ENCODE measurements at places on chromosomes 6 and 20.

- no peak for DNase-seq
Measured at GRCh38 chr6:3873051-3873450, 23.9 kb downstream of the FAM50B start.

DNA sequence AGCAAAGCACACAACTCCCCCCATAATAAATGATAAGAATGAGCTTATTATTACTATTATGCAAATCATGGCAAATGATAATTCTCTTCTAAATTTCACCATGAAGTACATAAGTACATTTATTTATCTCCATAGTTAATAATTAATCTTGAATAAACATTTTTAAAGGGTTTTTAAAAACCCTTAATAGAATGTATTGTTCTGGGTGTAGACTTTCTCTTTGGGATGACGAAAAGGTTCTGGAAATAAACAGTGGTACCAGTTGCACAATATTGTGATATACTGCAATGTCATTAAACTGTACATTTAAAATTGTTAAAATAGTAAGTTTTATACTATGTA is 18.0 kb downstream of the DST start:
- DNase-seq = no peak

DNA sequence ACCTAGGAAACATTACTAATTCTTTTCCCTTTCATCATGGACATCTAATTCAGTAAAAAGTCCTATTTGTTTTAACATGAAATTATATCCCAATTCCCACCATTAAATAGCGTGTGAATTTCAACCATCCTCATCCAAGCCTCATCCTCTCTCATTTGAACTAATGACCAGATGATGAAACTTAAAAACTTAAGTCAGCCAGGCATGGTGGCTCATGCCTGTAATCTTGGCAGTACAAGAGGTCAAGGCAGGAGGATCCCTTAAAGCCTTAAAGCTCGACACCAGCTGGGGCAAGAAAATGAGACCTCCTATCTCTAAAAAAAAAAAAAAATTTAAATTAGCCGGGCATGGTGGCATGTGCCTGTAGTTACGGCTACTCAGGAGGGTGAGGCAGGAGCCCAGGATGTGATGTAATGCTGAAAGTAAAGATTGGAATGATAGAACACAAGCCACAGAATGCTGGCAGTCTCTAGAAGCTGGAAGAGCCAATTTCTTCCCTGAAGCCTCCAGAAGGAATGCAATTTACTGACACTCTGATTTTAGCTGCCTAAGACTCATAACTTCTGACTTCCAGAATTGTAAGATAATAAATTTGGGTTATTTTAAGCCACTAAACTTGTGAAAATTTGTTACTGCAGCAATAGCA is 27.1 kb upstream of the HAO1 start:
- no peak for DNase-seq

DNA sequence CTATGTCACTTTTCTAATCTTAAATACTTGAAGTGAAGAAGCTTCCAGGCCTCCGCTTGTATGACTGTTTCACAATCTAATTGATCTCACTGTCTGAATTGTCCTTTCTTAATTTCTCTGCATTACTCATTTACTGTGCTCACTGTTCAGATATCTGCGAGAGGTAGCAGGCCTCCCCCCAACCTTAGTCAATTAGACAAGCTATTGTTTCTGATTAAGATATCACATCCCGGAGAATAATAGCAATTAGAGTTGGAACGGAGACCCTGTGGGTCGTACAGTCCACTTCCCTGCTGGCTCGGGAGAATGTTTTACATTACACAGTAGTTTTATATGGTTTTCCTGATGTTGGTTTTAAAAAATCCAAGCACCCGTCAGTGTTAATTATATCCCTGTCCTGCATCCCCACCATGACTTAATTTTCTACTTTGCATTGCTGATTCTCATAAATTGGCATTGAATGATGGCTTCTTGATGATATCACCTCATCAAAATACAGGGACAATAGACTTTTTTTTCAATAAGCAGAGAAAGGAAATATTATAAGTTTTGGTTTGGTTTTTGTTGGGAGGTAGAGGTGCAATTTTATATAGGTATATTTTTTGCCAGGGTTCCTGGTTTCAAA is 178.7 kb upstream of the TSHZ2 start:
- no peak for DNase-seq

GRCh38 chr6:167973148-167973885 is 24.2 kb upstream of the KIF25 start:
- DNase-seq = no peak

DNA sequence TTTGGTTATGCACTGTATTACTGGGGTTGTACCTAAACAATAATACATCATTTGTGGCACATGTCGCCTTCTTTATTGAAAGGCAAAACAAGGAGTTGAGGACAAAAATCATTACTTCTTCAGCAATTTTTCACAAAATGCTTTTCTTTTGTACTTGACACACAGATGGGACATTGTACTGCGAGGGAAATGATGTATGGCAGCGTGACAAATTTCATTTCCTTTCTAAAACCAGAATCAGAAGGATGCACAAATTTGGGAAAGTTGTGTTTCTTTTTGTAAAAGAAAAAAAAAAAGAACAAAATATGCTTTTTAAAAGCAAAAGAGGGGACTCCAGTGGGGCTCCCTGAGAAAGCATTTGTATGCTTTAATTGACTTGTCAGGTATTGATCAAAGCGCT is 394.0 kb upstream of the SLC35B3 start:
- no peak for DNase-seq

- DNase-seq = no peak
Measured at GRCh38 chr6:36245572-36246061, 24.2 kb upstream of the PNPLA1 start.

DNA sequence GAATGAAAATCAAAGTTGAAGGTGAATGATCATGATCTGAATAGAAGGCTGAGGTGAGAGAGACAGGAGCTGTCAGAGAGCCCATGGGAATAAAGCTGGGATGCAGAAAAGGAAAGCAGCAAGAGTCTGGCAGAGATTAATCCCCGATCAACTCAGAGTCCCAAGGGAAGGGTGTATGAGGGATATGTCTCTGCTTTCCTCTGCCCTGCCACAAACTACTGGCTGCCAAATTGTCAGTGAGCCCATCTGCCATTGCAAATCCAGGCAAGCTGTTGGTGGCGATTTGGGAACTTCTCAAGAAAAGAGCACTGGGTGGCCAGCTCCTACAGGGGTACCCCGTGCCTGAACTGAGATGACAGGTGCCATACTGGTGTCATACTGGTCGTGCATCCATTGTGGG is 705.5 kb upstream of the MAN1A1 start:
- DNase-seq = no peak

- DNase-seq = no peak
Measured at GRCh38 chr20:1950836-1951235, 43.0 kb downstream of the PDYN start.

GRCh38 chr6:3396503-3397180 is 60.2 kb downstream of the SLC22A23 start:
- no peak for DNase-seq

- no peak for DNase-seq
Measured at GRCh38 chr20:58407201-58407873, 18.3 kb downstream of the VAPB start.

DNA sequence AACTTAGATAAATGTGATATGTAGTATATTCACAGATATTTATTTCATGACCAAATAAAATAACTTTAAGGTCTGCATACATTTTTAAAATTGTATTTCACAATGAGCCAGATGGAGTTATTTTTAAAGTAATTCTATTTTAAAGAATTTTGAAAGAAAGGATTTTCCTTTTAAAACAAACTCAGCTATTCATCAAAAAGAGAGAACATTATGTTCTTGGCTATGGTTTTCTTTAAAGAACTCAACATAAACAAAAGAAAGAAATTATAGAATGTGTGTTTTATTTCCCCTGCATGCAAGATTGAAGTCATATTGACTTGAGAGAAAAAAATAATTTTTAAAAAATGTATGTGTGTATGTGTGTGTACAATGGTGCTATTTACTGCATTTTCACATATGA is 1023.6 kb upstream of the CITED2 start:
- no peak for DNase-seq

DNA sequence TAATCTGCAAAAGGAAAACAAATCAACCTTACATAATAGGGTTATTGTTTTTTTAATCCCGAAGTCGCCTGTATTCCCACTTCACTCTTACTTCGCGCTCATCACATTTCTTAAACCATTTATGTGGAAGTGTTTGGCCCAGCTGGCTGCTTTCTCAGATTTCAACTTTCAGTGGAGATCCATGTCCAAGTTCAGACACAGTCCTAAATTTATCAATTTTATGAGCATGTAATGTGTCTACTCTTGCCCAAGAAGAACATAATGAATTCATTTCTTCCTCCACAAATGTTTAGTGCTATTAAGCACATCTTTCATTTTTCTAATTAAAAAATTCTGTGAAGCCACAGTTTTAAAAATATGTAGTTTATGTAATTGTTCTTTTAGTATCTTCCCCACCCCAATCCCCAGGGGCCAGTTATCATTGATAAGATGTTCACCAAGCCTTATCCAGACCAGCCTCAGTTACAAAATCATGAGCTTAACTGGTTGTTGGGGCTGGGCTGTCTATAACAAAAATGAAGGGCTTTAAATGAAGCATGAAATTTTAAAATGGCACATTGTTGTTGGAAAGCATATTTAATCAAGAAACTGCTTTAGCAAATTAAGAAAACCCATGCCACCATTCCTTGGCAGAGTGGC is 151.7 kb downstream of the UST start:
- no peak for DNase-seq

GRCh38 chr6:166514196-166514595 is 72.3 kb downstream of the RAMACL start:
- no peak for DNase-seq

- DNase-seq = no peak
Measured at GRCh38 chr6:125197795-125198269, 44.3 kb downstream of the TPD52L1 start.

DNA sequence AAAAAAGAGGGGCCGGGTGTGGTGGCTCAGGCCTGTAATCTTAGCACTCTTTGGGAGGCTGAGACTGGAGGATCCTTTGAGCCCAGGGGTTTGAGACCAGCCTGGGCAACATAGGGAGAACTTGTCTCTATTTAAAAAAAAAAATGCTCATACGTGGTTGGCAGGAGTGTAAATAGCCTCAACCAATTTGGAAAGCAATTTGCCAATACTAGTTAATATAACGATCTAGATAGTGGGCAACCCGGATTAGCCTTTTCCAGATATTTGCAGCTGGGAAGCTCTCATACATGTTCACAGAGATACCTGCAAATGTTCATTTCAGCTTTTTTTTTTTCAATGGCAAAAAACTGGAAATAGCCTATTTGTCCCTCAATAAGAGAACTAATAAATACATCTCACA is 39.0 kb upstream of the SLC23A2 start:
- DNase-seq = no peak

DNA sequence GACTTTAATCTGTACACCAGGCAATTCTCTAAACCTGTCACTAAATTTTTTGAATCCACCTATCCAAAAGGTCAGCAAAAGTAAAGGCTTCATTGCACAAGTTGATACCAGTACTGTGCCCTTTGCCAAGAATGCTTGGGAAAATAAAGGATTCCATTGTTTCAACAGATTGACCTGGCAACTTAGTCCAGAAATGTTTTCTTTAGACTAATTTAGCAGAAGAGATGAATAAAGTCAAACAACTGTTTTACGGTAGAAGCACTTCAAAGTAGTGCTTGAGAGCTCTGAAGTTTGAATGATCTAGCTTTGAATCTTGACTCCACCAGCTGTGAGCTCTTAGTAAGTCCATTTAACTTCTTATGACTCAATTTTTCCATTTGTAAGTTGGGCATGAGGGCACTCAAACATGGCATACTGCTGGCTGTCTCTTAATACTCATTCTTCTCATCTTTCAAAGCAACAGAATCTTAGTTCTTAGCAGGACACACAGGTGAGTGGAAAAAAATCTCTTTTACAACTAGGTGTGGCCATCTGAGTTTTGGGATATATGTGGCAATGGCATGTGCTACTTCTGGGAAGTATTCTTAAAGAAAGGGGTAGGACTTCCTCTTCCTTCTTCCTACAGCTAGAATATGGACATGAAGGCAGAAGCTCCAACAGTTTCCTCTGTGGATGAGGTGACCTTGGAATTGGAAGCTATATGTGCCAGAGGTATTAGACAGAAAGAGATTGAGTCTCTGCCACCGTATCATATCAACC is 55.9 kb upstream of the LOC128125822 start:
- DNase-seq = no peak

DNA sequence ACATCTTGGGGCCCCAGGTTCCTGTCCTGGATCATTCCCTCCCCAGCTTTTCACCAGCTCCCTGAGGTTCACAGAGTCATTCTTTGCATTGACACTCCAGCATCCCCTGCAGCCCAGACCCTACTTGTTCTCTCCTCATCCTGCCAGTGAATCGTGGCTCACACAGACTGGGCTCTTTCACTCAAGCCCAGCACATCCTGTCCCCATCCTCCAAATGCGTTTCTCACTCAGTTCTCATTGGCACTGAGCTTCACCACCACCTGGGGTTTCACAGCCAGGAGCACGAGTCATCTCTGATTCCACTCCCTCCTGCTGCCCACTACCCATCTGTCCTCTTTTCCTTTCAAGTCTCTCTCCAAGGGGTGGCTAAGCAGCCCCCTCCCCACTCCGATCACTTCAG is 85.4 kb upstream of the NNAT start:
- no peak for DNase-seq

DNA sequence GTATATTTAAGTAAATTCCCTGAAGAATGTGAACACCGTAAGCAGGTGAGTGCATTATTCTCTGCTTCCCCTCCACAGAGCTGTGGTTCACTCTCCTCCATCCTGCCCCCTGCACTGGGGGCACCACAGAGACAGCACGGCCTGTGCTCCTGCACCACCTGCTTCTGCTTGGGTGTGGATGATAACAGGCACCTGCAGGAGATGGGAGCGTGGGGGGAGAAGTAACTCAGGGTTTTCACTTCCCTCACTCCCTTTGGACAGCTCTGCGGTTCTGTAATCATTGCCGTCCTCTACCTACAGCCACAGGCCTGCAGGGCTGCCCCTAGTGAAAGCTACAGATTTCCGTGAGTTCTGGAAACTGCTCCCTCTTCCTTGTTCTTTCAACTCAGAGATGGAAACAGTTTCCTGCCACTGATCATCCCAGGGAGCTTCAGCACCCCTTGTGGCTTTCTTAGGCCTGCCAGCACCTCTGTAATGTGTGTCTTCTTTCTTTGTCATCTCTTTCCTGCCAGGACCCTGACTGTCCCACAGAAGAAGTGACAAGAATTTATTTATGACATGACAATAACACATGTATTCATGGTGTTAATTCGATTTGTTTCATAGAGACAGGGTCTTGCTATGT is 21.3 kb upstream of the MICB start:
- DNase-seq = no peak

- DNase-seq = peak; percentile 90
Measured at GRCh38 chr6:33771146-33772081, 17.5 kb downstream of the LEMD2 start.

DNA sequence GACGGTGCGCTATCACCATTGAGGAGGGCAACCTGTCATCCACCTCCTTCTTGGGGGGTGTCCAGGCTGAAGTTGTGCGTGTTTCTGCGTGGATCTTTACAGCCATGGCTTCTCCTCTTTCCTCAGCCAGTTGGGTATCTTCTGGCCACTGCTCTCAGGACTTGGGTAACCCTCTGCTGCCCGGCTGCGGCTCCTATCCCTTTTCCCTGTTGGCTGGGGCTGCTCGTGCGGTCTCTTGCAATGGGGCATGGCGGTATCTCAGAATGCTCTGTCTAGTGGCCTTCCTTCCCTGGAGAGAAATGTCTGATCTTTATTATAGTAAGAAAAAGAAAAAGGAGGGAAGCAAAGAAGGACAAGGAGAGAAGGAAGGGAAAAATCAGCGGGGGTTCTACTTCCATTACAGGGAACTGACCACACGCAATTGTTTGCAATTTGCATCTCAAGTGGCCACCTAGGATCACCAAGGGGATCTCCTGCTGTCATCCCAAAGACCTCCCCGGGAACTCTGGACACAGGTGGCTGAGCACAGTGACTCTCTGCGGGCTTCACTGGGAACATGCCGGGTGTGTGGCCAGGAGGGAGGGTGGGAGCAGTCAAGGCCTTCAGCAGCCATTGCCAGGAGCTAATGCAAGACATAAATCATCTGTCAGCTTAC is 60.8 kb downstream of the NPEPL1 start:
- no peak for DNase-seq
